Lung (tissue), 17 donors: ENCODE measurements at places on chromosomes 11 and 22. TPM values are rescaled to one million over a fixed set of nuclear protein-coding genes. Genes with fewer than 3 reads are reported as not detected.

DNA sequence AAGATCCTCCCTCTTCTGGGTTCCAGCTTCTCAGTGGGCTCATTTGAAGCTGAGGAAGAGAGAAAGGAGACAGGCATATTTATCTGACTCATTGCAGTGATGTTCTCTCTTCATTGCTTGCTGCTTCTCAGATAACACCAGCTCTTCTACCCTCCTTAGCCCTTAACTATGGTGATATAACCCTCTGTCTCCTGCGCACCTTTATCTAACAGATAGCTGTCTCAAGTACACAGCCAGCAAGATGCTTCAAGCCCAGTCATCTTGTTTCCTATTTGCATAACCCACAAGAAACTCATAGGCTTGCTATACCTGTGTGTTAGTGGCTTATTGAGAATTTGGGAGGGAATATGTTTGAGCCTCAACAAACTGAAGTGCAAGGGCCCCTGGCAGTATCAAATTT is 12.6 kb downstream of the PRSS23 start:
- no peak for DNase-seq

DNA sequence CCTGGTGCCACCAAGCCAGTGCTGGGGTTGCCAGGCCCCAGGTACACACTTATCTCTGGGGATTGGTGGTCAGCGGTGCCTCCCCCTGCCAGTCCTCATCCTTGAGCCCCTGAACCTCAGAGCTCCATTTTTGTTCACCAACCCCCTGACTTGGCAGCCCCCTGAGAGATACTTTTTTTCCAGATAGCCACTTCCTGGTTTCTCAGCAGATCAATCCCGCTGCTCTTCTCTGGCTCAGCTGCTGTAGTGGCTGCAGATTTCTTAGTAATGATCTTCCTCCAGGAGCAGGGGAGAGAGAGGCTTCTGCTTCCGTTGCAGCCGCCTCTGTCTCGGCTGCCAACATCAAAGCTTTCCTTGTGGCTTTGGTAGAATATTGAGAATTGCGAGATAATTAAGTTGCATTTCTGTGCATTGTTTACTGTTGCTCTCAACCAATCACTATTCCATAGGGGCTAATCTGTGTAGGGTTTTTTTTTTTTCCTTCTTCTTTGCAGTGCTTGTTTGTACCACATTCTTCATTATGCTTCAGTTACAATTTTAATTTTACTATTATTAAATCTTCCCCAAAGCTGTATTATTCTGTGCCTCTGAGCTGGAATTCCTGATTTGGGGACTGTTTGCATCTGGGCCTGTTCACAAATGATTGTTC is 92.1 kb downstream of the PKNOX2 start:
- DNase-seq, result peak; percentile 76

DNA sequence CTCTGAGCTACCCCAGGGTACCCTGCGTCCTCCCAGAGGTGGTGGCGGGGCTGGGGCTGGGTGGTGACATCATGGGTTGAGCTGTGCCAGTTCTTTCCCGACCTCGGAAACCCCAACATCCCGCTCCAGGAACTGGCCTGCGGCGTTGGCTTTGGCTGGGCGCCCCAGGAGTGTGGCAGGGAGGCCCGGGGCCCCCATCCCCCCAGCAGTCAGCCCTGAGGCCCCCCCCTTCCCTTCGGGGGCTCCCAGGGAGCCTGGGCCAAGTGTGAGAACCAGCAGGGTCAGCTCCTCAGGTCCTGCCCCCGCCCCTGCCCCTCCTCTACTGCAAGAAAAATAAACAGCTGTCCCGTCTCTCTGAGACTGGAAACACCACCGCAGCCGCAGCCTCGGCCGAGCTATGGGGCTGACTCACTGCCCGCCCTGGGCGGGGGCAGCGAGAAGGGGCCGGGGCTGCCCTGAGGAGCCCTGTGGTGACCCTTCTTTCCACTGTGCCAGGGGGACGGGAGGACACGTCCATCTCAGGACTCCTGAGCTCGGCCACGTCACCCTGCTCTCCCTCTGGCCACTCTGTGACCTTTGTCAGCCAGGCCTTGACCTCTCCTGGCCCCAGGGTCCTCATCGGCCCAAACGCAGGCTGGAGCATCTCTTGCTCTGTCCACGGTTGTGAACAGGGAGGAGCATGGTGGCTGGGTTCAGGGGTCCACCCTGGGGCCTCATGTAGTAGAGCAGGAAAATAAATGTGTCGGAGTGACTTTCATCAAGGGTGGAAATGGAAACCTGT is 73.4 kb downstream of the WNT7B start:
- peak; percentile 67 for DNase-seq

Gene MMP3
- 0.31 TPM for total RNA-seq

Gene IL17RA
- total RNA-seq, result 45.1 TPM

Gene ARHGAP8
- 20.9 TPM for total RNA-seq

DNA sequence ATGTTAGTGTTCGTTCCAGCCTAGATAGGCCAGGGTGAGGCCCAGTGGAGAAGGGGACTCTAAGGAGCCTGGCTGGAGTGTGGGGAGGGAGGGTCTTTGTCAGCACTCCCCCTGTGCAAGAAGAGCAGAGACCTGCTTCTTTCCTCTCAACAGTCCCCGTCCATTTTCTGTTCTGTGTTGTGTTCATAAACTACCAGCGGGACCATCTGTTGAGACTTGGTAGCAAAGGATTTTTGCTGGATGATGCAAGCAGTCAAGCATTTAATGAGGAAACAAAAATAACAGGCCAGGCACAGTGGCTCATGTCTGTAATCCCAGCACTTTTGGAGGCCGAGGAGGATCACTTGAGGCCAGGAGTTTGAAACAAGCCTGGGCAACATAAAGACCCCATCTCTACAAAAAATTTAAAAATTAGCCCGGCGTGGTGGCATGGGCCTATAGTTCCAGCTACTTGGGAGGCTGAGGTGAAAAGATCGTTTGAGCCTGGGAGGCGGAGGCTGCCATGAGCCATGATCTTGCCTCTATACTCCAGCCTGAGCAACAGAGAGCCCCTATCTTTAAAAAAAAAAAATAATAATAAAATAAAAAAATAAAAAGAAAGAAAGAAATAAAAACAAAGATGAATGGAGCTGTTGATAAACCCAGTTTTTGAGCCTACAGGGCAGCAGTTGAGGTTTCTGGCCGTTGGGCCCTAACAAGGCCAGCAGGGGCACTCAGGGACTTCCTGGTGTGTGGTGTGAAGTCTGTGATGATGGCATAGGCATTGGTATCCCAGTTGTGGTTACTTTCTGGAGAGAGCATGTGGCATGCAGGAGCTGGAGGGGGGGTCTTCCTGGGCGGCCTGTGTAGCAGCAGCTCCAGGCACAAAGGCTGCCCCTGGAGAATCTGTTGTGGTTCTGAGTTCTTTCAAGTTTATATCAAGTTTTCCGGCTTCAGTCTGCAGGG is 1.7 kb upstream of the TXNRD2 start:
- DNase-seq, result peak; percentile 87

Gene SLC22A6
- total RNA-seq, result not detected

DNA sequence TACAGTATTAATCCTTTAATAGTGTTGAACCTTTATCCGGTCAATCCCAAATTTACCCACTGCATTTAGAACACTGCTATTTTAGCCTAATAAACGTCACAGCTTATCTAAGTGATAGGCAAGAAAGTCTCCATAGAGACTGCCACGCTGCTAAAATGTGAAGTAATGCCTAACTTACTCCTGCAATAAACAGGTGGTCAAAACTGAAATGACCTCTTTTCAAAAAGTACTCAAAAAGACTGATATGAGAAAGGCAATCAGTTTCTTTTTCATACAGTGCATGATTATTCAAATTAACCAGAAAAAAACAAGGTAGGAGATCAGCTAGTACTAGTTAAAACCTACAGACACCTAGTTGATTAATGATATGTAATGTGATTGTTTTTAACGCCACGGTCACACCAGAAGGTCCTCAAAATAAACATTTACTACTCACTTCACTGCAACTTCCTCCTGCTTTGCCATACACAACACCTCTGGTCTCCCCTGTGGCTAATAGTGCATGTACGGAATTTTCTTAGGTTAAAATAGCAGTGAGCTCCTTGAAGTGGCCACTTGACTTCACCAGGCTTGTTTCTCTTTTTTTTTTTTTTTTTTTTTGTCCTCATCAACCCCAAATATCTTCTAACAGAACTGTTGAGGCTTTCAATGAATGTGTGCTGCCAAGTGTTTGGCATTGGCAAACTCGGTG is 8.8 kb downstream of the ATP5MG start:
- no peak for DNase-seq

Gene P2RX3
- not detected for total RNA-seq

Gene GPR83
- total RNA-seq, result not detected

GRCh38 chr11:102497061-102497460 is 33.5 kb downstream of the MMP7 start:
- no peak for DNase-seq

DNA sequence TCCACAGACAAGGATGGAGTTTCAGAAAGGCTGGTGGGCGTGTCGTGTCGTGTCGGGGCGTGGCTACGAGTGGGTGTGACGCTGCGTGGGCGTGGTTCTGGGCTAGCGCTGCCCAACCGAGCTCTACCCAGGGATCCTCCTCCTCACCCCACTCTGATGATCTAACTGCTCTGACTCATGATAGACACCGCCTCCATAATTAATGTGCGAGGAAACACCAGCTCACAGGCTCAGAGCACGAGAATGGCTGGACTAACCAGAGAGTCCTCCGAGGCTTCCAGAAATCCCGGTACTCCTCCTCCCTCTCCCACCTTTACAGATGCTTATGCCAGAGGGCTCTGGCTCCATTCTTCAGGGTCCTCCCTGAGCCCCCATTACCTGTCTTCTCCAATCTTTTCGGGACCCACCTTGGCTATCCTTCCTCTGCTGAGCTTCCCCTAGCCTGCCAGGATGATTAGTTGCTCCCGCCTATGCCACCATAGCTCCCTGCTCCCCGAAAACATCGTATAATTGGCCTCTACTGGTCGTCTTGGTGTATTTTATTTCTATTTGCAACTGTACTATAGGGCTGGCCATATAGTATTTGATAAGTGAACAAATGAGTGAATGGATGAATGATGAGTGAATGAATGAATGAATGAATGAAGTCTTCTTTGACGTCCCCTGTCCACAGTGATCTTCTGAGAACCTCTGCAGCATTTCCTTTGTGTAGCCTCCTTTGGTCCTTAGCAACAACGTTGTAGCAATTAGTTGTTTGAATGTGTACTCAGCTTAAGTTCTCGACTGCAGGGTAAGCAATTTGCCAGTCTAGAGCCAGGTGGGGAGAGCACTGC is 21.7 kb downstream of the TMPRSS13 start:
- DNase-seq, result peak; percentile 69

GRCh38 chr11:101336858-101337257 is 207.2 kb upstream of the PGR start:
- DNase-seq, result no peak

Gene P2RX6
- total RNA-seq, result 2.2 TPM

DNA sequence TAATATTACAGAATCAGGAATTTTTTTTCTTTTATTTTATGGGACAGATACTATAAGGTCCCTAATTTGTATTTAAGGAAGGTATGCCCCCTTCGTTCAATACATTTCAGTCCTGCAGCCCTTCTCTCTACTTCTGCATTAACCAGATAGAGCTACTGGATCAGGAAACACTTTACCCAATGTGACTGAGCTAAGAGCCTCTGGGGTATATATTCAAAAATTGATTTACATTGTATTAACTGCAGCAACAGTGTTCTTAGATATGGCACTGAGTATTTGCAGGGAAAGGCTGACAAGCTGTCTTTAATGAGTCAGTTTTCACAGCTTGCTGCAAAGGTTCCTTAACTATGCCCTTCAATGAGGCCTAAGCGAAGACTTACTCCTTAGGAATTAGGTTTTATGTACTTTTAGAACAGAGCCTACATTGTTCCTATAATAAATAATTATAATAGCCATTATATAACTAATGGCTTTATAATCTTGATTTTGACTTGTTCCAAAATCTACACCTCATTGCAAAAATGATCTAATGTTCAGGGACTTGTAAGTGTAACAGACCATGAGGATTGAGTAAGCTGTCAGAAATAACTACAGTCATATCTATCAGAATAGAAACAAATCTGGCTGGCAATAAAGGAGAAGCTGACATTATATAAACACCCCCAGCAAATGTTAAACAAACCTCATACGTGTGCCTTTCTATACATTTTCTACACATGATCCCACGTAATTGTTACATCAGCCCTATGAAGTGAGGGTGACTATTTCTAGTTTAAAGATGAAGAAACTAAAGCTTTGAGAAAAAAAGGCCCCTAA is 55.0 kb downstream of the DDI1 start:
- DNase-seq, result peak; percentile 54

DNA sequence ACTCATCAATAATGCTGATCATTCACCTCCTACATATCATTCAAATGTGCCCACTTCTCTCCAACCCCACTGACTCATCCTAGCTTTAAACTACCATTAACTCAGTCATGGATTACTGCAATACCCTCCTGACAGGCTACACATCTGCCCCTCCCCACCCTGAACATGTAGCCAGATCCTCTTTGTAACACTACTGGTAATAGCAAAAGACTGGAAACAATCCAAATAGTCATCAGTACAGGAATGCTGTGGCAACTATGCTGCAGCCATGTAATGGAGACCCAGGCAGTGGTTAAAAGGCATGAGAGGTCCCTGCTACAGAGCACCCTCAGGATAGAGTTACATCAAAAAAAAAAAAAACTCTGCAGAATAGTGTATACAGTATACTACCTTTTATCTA is 16.6 kb downstream of the SLC43A3 start:
- no peak for DNase-seq

- DNase-seq, result no peak
Measured at GRCh38 chr11:46894506-46894905, 23.8 kb downstream of the LRP4 start.

Gene CNTF
- 2.0 TPM for total RNA-seq

Gene KDM4E
- total RNA-seq, result not detected

Gene APOA1
- 1.2 TPM for total RNA-seq

- no peak for DNase-seq
Measured at GRCh38 chr11:46498179-46498578, 95.6 kb downstream of the AMBRA1 start.

- peak; percentile 84 for DNase-seq
Measured at GRCh38 chr11:124758355-124759265, 3.5 kb downstream of the ESAM start.

Gene SUSD2
- 15.9 TPM for total RNA-seq

GRCh38 chr11:67674442-67674871 is at the start of gene ALDH3B2:
TSS of gene ALDH3B2 (minus strand) at chr11:67674623. CDS start at chr11:67666935, 7,688 bp downstream.
- peak; percentile 68 for DNase-seq

DNA sequence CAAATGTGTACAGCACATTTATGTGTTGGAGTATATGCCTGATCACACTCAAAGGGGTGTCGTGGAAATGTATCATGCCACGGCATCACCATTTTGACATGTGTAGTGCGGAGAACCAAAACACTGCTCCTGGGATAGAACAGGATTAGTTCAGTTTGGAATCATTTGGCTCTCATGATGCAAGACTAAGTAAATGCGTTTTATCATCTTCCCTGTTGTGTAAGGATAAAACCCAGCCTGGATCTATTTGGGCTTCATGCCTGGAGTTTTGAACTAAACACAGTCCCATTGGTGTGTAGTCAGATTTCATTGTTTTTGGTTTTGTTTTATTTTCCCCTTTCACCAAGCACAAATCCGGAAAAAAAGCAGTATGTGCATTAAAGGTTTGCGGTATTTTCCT is 574.3 kb downstream of the NTM start:
- peak; percentile 92 for DNase-seq

- peak; percentile 83 for DNase-seq
Measured at GRCh38 chr22:50146439-50147238, 23.9 kb upstream of the PANX2 start.

Gene PTGDR2
- total RNA-seq, result 0.18 TPM

GRCh38 chr11:44198146-44198724 is 102.8 kb downstream of the EXT2 start:
- DNase-seq, result no peak
